Activated CD4-positive, alpha-beta T cell treated with anti-CD3 and anti-CD28 coated beads, Interleukin-2, amount 10 ng/mL, durations not matched to agents 7 days and 5 days (primary cell): ENCODE measurements at places on chromosomes 1 and 21. TPM values are rescaled to one million over a fixed set of nuclear protein-coding genes. Genes with fewer than 3 reads are reported as not detected.

The GART gene
- total RNA-seq: 124 TPM

DNA sequence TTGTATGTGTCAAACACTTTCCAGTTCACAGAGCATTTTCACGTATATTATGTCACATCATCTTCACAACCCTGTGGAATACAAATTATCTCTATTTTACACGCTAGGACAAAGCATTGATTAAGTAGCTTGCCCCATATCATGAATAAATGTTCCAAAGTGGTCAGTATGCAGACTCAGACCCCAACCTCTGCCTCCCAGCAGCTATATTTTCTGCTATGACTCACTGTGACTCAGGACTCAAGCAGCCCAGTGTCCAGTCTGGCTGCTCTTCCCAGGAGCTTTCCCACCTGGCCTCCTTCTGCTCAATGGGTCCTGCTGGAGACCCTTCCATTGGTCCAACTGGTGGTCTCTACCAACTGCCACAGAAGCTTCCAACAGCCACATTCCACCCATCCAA lies 56.0 kb upstream of the RAP1A start:
- DNase-seq: no peak
- H3K36me3 ChIP-seq: no peaks in the 10 kb centered on the region
- peaks cover 4% of the 10 kb centered on the region for H3K4me1 ChIP-seq
- no peak overlapping the region for H3K4me3 ChIP-seq
- H3K27ac ChIP-seq: no peak overlapping the region

The DNM3 gene
- total RNA-seq: 2.1 TPM

DNA sequence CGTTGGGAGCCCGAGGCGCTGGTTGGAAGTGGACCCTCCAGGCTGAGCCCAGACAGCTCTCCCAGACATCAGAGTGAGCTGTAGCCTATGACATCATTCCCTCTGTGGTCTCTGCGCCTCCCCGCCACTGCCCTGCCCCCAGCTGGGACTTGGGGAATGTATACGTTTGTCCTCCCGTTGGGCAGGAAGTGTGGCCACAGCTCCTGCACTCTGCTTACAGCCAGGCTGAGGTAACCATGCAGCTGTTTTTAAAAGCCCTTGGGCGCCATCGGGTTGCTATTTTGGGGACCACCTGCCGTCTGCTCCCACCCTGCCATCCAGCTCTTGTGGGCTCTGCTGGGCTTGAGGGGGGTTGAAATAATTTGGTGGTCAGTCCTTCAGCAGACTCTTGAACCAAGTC lies 7.8 kb downstream of the VASH2 start:
- no peak overlapping the region for H3K27ac ChIP-seq
- H3K4me1 ChIP-seq: no peaks in the 10 kb centered on the region
- H3K36me3 ChIP-seq: no peaks in the 10 kb centered on the region
- peaks cover 35% of the 10 kb centered on the region for H3K27me3 ChIP-seq

The SLC30A10 gene
- total RNA-seq: not detected

The GCSAML gene
- not detected for total RNA-seq

- H3K36me3 ChIP-seq: peaks cover 2% of the 10 kb centered on the region
- H3K27me3 ChIP-seq: peaks cover 2% of the 10 kb centered on the region
- H3K4me3 ChIP-seq: no peak overlapping the region
- H3K27ac ChIP-seq: no peak overlapping the region
- DNase-seq: no peak
- peaks cover 39% of the 10 kb centered on the region for H3K4me1 ChIP-seq
Observed at GRCh38 chr1:172354291-172355274, 65.9 kb upstream of the C1orf105 start.

The LCE1B gene
- total RNA-seq: not detected

DNA sequence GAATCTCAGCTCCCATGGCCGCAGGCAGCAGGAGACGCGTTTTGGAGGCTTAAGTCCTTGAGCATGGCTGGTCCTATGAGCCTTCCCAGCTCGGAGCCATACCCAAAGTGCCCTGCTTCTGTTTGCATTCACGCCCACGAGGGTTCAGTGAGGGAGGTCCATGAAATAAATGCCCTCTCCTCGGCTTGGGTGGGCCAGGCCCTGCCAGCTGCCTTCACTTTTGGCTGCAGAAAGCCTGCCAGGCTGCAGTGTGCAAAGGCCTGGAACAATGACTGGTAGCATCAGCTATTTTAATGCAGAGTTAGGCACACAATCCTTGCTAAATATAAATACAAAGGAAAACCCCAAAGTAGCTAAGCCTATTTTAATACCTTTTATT lies 49.4 kb downstream of the H3-3A start:
- no peak overlapping the region for H3K27ac ChIP-seq
- DNase-seq: no peak
- H3K4me3 ChIP-seq: no peak overlapping the region
- H3K36me3 ChIP-seq: no peaks in the 10 kb centered on the region
- peaks cover 20% of the 10 kb centered on the region for H3K4me1 ChIP-seq

The MATN1 gene
- total RNA-seq: not detected

The C21orf91 gene
- total RNA-seq: 41.5 TPM

DNA sequence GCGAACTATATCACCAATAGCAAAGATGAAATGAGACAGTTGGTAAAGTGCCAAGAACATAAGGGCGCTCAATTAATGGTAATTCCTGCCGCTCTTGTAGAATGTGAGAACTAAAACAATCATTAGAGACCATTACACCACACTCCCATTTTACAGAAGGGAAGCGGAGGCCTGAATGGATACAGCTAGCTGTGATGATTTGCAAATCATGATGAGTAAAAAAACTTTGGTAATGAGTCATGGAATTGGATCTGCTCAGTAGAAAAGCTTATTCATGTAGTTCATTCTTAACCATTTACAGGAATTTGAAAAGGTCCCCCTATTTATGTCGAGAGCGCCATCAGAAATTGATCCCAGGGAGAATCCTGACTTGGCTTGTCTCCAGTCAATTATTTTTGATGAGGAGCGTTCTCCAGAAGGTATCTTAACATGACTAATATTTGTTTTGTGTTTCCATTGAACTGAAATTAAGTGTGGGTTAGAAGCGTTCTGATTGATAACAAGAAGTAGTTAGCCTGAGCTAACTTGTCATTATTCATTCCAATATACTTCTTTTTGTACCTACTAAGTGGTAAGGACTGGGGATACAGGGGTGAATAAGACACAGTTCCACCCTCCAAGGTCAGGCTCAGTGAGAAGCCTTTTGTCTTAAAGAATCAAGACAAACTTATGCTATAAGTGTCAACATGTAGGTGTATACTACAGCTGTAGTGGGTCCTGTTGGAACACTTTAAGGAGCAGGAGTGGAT lies 812 bp downstream of the TTC4 start:
- DNase-seq: no peak
- H3K27me3 ChIP-seq: no peaks in the 10 kb centered on the region
- H3K4me1 ChIP-seq: peaks cover 29% of the 10 kb centered on the region
- peak overlapping the region; percentile 87 for H3K4me3 ChIP-seq
- H3K36me3 ChIP-seq: peaks cover 13% of the 10 kb centered on the region

The FCRL1 gene
- total RNA-seq: 0.22 TPM

GRCh38 chr1:87191646-87192045 lies 137.0 kb upstream of the LMO4 start:
- no peaks in the 10 kb centered on the region for H3K36me3 ChIP-seq
- no peak for DNase-seq
- peaks cover 12% of the 10 kb centered on the region for H3K27me3 ChIP-seq
- H3K4me3 ChIP-seq: no peak overlapping the region

DNA sequence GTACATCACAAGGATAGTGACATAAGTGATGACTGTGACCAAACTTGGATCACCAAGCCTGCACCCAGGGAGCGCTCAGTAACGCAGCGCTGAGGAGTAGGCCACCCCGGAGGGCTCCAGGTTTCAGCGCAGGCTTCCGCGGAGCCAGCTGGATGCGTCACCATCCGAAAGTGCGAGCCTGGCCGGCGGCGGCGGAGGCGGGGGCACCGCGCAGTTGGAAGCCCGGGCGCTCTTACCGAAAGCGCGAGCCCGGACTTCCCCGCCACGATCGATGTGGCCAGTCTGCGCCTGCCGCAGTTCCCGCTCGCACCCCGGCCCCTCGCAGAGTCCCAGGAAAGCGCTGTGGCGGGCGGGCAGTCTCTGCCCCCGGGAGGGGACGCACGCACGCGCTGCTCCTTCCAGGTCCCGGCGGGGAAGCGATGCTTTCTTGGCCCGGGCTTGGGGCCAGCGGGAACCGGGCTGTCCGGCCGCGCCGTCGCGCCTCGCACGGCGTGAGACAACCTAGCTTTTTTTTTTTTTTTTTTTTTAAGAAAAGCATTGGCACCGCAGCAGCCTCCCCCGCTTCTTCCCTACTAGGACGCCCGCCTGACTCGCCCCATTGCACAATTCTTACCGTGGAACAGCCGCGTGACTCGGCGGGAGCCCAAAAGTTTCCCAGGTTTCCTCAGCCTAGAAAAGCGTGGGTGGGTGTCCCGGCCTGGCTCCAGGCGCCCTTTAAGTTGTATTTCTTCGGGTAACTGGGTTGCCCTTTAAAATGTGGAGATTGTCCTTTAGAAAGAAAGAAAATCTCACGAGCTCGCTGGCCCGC lies 36.4 kb upstream of the JAK1 start:
- peaks cover 28% of the 10 kb centered on the region for H3K27me3 ChIP-seq
- H3K27ac ChIP-seq: peak overlapping the region; percentile 52
- peak; percentile 56 for DNase-seq
- H3K36me3 ChIP-seq: peaks cover 8% of the 10 kb centered on the region
- H3K4me3 ChIP-seq: peak overlapping the region; percentile 66

The LHX8 gene
- not detected for total RNA-seq

GRCh38 chr1:235873045-235873444 lies 6.3 kb upstream of the LYST start:
- no peaks in the 10 kb centered on the region for H3K36me3 ChIP-seq
- no peak for DNase-seq
- no peak overlapping the region for H3K4me3 ChIP-seq

GRCh38 chr1:197659171-197659570 lies 116.1 kb downstream of the DENND1B start:
- no peaks in the 10 kb centered on the region for H3K27me3 ChIP-seq
- peaks cover 19% of the 10 kb centered on the region for H3K36me3 ChIP-seq
- DNase-seq: no peak
- H3K4me3 ChIP-seq: no peak overlapping the region
- no peak overlapping the region for H3K27ac ChIP-seq

The CFHR1 gene
- total RNA-seq: not detected

The HNRNPCL1 gene
- total RNA-seq: not detected

DNA sequence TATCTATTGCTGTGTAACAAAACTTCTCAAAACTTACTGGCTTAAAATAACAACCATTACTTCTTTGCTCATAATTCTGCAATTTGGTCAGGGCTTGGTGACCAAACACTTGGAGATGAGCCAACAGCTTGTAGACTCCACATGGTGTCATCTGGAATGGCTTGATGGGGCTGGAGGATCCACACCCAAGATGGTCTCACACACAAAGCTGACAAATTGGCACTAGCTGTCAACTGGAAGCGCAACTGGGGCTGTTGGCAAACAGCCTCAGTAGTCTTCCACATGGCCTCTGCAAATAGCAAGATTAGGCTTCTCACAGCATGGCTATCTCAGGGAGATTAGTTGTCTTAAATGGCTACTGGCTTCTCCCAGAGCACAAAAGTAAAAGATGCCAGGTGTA lies 27.1 kb upstream of the MTF2 start:
- H3K27me3 ChIP-seq: peaks cover 11% of the 10 kb centered on the region
- H3K4me1 ChIP-seq: peaks cover 3% of the 10 kb centered on the region
- DNase-seq: no peak
- H3K4me3 ChIP-seq: no peak overlapping the region

The BCAS2 gene
- 48.7 TPM for total RNA-seq

DNA sequence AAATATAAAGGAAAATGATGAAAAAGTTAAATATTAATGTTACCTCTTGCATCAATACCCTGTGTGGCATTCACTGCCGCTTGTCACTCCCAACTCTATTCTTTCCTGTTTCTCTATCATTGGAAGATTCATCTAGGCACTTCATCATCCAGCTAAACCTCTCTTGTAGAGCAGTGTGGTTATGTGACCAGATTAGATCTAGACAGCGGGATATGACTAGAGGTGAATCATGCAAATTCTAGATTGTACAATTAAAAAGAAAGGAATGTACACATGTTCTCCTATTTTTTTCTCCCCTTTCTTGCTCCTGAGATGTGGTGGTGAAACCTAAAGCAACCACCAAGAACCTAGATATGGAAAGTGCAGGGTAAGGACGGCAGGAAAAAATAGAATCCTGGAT lies 174.1 kb downstream of the LBR start:
- H3K4me3 ChIP-seq: no peak overlapping the region
- H3K27ac ChIP-seq: no peak overlapping the region
- no peaks in the 10 kb centered on the region for H3K36me3 ChIP-seq
- no peak for DNase-seq
- peaks cover 8% of the 10 kb centered on the region for H3K27me3 ChIP-seq

- H3K4me3 ChIP-seq: no peak overlapping the region
- peaks cover 2% of the 10 kb centered on the region for H3K4me1 ChIP-seq
- DNase-seq: no peak
Observed at GRCh38 chr1:192159781-192160180, 1.5 kb downstream of the RGS18 start.

DNA sequence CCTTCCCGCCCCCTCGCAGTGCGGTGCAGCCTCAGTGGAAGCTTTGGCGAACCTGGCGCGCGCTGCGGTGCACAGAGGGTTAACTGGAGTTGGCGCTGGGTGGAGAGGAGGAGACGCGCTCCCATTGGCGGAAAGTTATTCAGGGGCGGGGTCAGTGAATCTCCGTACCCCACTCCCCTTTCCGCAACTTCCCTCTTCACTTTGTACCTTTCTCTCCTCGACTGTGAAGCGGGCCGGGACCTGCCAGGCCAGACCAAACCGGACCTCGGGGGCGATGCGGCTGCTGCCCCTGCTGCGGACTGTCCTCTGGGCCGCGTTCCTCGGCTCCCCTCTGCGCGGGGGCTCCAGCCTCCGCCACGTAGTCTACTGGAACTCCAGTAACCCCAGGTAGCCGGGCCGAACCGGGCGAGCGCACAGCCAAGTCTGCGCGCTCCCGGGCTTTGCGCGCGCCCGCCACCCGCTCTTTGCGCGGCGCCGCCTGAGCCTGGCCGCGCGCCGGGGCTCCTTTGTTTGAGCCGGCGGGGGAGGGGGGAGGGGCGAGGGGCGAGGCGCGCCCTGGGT lies at the start of gene EFNA4:
Gene EFNA4, plus strand, starts transcription at position 191 of the 561 bp plus-strand sequence. Its CDS starts 84 bp downstream, at position 275.
- H3K4me1 ChIP-seq: peaks cover 36% of the 10 kb centered on the region
- H3K27me3 ChIP-seq: no peaks in the 10 kb centered on the region
- H3K4me3 ChIP-seq: peak within 1 kb of the TSS; percentile 91
